Islet precursor cell (in vitro differentiated cells): ENCODE measurements at places on chromosomes 6 and 20.

- no peak for DNase-seq
Observed at GRCh38 chr6:16412982-16413381, 174.6 kb downstream of the GMPR start.

DNA sequence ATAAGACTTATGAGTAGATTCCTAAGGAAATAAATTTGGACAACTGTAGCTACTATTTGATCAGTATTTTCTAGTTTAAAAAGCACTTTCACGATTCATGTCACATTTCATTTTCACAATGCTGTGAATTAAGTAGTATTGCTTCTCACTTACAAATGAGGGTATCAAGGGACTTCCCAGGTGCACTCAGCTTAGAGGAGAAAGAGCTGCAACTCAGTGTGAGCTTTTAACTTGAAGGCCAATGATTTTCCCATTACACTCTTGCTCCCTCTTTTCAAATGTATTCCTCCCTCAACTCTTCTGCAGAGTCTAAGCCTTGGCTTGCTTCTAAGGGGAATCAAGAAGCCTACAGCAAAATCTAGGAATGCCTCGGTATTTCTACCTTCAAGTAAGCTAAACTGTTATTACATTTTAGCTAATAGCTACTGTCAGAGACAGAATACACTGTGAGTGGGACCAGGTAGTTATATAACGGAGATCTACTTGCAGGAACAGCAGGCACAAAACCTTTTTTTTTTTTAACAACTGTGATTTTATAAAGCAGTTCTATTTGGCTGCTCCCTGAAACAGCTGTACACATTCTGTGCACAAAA is 339.0 kb downstream of the SYNE1 start:
- DNase-seq: no peak

DNA sequence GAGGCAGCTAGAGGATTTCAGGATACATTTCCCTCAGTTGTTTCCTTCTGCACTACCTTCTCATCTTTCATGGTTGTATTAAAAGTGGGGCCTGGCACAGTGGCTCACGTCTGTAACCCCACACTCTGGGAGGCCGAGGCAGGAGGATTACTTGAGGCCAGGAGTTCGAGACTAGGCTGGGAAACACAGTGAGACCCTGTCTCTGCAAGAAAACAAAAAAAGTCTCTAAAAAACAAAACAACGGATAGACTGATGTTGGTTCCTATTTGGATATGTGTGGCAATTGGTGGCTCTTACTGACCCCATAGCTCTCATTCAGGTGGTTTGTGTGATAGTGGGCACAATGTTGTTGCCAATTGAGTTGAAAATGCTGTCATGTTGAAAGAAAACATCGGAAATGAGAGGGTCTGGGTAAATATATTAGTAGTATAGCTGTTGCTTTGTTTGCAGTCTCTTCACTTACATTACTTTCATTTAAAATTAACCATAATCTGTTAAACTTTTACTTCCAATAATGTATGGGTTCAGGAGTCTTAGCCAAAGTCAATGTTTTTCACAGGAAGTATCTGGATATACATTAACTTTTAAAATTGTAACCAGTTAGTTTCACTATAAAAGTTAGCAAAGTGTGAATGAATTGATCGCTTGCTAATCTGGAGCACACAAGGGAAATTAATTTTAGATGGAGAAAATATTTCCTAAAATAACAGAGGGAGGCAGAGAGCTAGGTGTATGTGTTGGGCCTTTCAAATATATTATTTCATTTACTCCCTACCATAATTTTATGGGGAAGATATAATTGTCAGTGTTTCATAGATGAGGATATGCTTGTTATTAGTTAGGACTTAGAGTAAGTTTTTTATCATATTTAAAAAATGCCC is 31.1 kb downstream of the UTRN start:
- no peak for DNase-seq

GRCh38 chr6:25556516-25556915 is 95.5 kb upstream of the SCGN start:
- peak; percentile 84 for DNase-seq

GRCh38 chr6:37024656-37025337 is 19.3 kb downstream of the FGD2 start:
- DNase-seq: no peak

DNA sequence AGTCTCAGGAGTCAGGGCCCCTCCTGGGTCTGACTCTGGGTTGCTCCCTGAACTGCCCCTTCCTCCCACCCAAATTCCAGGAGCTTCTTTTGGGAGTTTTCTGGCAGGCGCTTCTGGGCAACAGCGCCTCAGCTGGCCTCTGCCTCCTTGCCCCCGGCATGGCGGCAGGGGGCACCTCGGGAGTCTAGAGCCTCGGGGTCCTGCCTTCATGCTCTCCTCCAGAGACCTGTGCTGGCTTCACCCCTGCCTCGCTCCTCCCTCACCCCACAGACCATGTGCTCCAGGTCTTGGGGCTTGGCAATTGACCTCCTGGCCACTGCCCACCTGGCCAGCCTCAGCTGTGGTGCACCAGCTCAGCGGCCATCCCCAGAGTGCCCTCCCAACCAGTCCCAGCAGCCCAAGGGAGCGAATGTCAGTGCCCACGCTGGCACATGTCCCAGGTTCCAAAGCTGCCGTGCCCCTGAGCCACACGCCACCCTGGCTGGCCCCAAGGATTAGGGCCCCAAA is 43.4 kb downstream of the SRC start:
- DNase-seq: peak; percentile 40

- no peak for DNase-seq
Observed at GRCh38 chr20:53512076-53512475, 81.6 kb downstream of the ZNF217 start.

DNA sequence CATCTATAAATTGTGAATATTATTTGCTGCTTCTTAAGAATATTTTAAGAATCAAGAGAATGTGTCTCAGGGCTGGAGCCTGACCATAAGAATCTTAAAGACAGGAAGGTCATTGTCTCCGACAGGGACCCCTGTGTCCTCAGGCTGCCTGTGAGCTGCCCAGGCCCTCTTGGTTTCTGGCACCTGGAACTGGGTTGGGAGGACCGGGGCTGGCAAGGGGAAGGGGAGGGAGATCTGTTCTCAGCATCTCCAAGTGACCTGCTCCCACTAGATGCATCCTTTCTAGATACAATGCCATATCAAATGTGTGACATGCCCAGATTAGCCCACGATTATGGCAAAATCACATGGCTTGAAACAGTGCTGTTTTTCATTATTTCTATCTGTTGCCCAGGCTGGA is 110.5 kb downstream of the SCML4 start:
- DNase-seq: no peak

GRCh38 chr6:157376706-157377230 is 4.2 kb upstream of the ZDHHC14 start:
- no peak for DNase-seq

- peak; percentile 78 for DNase-seq
Observed at GRCh38 chr20:49608752-49609670, 41.1 kb upstream of the PTGIS start.

GRCh38 chr6:45822873-45823272 is 192.8 kb downstream of the CLIC5 start:
- no peak for DNase-seq

DNA sequence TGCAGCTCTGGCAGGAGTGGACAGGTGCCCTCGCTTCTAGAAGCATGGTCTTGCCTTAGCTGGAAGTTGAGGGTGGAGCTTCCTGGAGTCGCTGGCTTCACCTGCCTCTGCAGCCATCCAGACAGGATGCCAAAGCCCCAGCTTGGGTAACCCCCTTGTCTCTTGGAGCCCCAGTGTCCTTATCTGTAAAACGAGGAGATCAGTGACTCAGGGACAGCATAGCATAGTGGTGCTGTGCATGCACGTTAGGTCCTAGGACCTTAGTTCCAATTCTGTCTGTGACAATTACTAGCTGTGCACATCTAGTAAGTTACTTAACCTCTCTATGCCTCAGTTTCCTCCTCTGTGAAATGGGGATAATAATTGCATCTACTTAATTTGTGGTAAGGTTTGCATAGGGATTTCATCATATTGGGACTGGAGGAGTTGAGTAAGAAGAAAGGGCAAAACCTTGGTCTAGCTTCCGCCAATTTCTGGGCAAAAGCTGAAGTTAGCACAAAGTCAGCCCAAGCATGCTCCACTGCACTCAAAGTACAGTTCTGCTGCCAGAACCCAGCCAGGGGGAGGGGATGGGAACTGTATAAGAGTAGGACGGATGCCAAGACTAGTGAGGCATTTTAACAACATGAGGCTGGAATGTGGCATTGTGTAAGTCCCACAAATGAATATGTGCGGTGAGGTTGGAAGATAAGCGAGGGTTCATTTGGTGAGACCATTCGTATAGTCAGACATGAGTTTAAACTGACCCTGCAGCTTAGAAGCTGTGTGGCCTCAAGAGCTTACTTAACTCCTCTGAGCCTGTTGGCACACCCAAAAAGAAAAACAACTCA is 24.5 kb downstream of the TOX2 start:
- DNase-seq: no peak
